Urinary bladder (tissue), 4 donors: ENCODE measurements at places on chromosomes 1 and 21. TPM values are rescaled to one million over a fixed set of nuclear protein-coding genes. Genes with fewer than 3 reads are reported as not detected.

DNA sequence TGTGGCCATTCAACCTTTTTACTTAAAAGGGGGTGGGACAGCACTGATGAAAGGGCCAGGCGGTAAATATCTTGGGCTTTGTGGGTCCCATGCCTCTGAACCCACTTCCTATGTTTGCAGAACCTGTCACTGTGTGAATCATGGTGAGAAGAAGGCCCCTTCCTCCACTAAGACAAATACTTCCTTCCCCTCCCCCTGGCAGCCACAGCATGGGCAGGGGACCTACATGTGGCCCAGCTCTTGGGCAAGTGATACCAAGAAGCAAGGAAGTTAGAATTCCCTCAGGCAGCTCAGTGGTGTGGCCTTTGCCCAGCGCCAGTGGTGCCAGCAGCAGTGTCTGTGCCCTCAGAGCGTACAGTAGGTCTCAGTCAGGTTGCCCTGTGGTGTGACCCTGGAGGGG, 168.6 kb downstream of the TRIM33 start:
- DNase-seq = no peak

- no peak for DNase-seq
These were observed 107.1 kb upstream of the BMP8A start for GRCh38 chr1:39384305-39384704.

- DNase-seq = no peak
These were observed 22.0 kb downstream of the LRRC42 start for GRCh38 chr1:53968125-53968513.

GRCh38 chr1:156113282-156113950, 1.1 kb upstream of the LMNA start:
- DNase-seq = no peak

- DNase-seq = no peak
These were observed 276.0 kb downstream of the ASTN1 start for GRCh38 chr1:176888471-176889032.

DNA sequence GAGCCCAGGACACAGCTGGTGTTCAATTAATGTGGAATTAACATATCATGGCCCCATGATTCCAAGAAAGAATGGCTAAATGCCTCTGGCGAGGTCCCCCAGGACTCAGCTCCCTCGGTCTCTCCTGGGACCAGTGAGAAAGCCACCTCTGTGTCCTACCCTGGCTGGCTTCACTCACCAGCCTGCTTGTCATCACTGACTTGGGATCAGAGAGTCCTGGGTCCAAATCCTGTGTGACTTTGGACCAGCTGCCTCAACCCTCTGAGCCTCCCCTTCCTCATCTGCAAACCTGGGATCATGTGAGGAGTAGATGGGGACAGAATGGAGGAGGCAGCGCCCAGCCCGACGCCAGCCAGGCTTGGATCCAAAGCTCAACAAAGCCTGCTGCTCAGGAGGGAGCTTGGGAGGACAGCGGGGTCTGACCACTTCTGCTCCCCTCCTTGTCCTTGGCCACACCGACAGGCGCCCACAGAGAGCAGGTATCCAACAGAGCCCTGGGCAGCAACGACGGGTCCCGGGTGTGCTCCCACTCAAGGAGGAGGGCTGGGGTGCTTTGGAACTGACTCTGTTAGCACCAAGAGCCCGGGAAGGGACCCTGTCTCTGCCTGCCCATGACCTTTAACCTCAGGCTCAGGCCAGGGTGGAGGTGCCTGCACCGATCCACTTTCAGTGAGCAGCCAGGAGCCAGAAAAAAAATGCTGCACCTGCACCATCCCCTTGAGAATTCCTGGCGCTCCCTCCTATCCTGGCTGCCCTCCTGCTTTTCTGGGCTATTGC, 3.2 kb downstream of the SH2D5 start:
- no peak for DNase-seq

DNA sequence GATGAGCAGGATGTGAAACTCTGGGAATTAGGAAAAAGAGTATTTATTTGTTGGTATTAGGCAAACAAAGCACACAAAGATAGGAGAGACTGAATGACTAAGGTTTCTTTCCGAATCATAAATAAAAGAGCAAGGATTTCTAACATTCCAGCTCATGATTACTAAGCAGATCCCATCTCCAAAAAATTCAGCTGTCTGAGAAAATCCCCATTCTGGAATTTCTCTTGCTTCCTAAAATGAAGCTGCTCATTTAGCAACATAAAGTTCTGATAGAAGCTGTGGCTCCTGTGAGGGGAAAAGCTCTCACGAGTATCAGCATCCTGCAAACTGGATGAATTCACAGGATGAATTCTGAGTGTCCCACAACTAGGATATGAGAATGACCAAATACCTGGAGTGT, 6.7 kb upstream of the SH2D5 start:
- DNase-seq = no peak

DNA sequence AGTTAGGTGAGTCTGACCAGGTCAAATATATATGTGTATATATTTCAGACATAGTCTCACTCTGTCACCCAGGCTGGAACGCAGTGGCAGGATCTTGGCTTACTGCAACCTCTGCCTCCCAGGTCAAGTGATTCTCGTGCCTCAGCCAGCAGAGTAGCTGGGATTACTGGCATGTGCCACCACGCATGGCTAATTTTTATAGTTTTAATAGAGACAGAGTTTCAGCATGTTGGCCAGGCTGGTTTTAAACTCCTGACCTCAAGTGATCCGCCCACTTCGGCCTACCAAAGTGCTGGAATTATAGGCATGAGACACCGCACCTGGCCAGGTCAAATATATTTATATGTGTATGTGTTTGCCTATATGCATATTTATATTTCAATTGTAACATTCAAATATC, 581.5 kb upstream of the B3GALT2 start:
- no peak for DNase-seq

DNA sequence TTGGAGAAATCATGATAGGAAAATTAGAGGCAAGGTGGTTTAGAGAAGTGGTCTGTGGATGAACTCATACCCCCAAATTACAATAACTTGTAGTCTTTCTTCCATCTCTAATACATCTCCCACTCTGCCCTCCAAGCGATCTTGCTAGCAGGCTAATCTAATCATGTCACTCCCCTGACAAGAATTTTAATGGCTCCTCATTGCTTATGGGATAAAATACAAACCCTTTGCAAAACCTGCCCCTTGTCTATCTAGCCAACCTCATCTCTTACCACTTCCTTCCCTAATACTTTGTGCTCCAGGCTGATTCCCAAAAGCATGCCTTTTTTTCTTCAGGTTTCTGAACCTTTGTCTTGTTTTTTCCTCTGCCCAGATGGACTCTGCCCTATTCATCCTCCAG, 71.3 kb upstream of the LRRN2 start:
- DNase-seq = no peak

GRCh38 chr1:10843697-10844096, 47.3 kb upstream of the CASZ1 start:
- no peak for DNase-seq

- DNase-seq = no peak
These were observed 8.9 kb downstream of the KRTAP10-1 start for GRCh38 chr21:44530903-44531605.

DNA sequence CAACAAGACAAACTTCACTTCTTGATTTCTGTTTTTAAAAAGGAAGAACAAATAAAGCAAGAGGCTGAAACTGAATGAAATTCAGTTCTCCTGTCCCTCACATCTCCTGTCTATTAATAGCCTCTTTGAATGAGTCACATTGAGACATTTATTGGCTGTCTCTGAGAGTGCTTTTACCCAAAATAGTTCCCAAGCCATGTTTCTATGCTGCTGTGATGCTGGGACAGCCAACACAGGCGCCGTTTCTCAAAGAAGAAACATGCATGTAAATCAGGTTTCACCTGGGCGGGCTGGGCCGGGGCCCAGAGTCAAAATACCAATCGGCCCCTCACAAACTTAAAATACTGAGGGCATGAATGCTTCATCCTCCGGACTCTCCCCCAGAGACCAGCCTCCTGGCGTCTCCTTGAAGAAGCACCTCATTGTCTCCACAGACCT, 105.2 kb downstream of the EDEM3 start:
- DNase-seq = no peak

DNA sequence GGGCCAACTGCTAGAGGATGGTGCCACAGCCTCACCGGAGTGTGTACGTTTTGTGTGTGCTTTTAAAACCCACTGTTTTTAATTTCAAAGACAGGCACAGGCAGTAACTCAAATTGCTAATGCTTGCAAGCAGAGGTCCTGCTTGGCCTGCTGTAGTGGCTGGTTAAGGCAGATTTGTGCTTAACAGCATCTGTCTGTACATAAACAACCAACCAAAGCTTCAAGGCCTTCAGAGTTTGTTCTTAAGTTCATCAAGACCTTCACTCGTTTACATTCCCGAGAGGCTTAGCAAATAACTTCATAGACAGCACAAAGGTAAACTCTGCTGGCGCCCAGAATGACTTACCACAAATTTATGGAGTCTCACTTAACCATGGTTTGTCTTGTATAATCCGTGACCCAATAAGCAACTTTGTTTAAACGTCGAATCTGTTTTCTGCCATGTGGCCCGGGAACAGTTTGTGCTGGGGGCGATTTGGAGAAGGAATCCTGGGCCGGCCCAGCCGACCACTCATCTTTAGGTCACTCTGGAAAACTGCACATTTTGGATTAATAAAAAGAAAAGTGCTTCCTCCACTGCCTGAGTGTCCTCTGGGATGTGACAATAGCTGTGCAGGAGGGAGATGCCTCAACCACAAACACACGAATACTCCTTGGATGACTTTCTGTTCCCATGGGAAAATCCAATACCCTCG, 58.1 kb downstream of the CAPZB start:
- DNase-seq = no peak

DNA sequence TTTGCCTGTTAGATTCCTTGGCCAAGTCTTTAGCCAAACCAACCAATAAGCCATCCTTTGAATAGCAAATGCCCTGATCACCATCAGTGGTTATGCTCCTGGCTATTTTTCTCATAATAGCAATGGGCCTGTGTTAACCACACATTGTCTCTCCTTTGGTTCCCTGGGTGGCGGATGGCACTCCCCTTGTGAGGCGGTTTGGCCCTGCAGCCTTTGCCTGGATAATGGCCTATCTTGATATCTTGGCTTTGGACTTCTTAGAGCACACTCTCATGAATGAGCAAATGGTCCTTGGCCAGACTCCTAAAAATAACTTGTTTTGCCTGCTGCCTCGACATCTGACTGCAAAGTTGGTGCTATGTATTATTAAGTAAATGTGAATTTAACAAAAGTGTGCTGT, 22.4 kb upstream of the ZBTB18 start:
- DNase-seq = no peak

DNA sequence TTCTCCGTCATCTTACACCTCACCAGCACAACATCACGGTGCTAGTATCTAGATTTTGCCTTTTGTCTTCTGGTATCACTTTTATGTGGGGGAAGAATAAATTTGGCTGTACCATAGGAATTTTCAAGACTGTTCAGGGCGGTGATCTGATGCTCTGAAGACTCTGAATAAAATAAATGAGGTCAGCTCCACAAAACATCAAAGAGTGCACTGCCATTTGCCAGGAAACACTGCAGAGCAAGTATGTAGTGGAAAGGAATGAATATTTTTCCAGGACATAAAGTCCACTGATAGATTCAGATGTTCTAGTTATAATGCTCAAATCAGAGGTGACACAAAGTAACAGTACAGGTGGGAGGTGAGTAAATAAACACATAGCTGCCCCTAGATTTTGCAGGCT, 56.3 kb downstream of the ZP4 start:
- no peak for DNase-seq

DNA sequence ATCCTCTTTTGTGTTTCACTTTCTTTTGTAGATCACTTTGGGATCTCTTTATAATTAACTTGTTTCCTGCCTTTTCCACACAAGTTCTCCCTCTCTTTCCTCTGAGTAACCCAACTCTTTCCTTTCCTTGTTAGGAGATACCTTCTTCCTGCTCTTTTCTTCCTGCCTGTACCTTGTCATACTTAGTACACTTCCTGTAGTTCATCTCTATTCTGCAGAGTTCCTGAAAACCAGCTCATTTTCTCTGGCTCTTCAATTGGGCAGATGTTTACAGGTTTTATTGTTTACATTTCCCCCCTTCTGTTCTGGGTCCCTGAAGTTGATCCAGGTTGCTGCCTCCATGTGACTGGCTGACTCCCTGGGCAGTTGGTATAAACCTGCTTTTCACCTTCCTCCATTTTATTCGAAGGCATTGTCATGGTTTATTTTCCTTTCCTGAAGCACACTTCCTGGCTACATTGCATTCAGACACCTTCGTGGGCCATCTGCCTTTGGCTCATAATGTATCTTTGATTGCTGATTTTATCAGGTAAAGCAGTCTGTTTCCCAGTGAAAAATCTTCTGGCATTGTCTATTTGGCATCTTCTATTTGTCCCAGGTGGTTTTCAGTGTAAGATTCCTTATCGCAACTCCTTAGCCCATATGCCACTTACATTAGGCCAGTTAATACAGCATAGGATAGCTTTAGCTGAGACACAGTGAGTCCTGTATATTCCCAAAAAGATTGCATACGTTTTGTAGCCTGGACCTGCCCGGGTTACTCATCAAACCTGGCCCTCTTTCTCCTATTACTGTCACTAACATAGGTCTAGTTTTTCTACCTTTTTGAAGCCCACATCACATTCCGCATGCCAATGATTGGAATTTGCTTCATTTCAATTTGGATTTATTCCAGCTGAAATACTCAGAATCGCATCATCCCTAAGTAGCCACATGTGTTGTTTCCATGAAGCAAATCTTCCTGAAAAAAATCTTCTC, 15.4 kb downstream of the CTH start:
- DNase-seq = no peak

- no peak for DNase-seq
These were observed 137.2 kb downstream of the LRIG2 start for GRCh38 chr1:113210248-113210647.

ADAM30 gene
- not detected for polyA plus RNA-seq

TPTE gene
- polyA plus RNA-seq = not detected

CTSS gene
- 58.2 TPM for polyA plus RNA-seq

TINAGL1 gene
- polyA plus RNA-seq = 155 TPM
